Umbilical cord (tissue), 2 donors: ENCODE measurements at places on chromosomes 1 and 21.

- no peak for DNase-seq
Measured at GRCh38 chr1:198497326-198498102, 43.0 kb downstream of the ATP6V1G3 start.

DNA sequence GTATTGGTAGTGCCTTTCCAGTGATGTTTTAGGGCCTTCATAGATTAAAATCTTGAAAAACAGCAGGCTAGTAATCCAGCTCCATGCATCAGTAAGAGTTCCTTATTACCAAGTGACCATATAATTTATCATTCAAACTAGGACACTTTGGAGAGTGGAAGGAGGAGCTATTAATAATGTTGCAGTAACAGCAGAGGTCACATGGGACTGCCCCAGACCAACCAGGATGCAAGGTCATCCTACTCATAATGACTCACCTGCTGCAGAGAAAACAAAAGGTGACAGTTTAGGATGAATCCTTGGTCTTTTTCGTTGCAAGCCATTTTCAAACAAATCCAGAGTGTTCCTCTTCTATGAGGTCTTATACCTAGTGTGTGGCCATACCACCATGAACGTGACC, 187.4 kb downstream of the NUF2 start:
- DNase-seq, result no peak

DNA sequence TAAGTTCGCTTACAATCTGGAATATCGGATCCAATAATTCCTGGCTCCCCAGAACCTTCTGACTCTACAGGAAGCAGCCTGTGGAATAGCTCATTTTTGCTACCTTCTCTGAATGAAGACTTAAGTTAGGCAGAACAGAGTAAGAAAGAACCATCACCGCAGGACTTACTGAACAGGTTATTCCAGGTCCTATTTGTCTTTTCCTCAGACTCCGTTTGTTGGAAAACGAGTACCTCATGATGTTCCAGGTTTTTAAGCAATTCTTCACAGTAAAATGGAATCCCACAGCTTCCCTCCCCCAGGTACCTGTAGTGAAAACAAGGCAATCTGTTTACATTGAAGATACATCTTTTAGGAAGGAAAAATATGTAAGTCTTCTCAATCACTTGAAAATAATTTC, 59.8 kb downstream of the ADCY10 start:
- DNase-seq, result no peak

DNA sequence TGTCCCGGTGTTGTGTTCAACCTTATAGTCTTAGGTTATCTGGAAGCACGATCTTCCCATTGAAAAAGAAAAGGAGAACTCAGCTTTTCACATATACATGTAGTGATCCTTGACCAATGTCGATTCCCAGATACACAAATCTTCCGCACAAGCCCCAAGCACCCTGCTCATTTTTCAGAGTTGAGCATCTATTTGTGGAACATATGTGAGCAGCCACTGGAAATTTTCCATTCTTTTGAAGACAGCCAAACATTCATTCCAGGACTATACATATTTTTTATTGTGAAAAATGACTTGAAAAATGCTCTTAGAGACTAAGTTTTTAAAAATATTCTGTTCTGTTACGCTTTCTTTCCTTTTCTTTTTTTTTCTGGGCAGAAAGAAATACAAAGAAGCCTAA, 371.9 kb downstream of the RGS7 start:
- no peak for DNase-seq

DNA sequence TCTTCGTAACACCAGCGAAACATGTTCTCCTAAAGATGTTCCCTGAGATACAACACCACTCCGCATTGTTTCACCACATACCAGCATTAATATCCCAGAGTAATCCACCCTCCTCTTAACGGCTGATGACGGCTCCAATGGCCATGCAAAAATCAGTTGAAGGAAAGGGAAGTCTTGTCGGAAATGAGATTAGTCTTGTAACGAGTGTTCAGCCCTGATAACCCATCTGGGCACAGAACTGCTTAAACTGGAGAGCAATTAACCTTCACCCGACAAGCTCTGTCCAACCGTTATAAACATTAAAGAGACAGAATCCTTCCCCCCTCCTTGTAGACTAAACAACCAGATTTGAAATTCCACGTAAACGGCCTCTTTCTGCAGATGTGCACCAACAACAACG, 21.9 kb downstream of the ERG start:
- peak; percentile 65 for DNase-seq
